ENCODE measurements at places on chromosomes 3 and 15. TPM values are rescaled to one million over a fixed set of nuclear protein-coding genes. Genes with fewer than 3 reads are reported as not detected.

DALRD3 gene
- 37.1 TPM for total RNA-seq

RBP2 gene
- not detected for total RNA-seq

STAC gene
- total RNA-seq, result 6.5 TPM

SCN5A gene
- under 0.01 TPM for total RNA-seq

NRG4 gene
- total RNA-seq, result not detected

SLC9C1 gene
- total RNA-seq, result not detected

- H3K4me1 ChIP-seq, result peaks cover 12% of the 10 kb centered on the region
- no peak overlapping the region for H3K4me3 ChIP-seq
- H3K36me3 ChIP-seq, result no peaks in the 10 kb centered on the region
Measured at GRCh38 chr3:16024548-16024947, 149.9 kb upstream of the GALNT15 start.

- no peak overlapping the region for H3K4me3 ChIP-seq
- H3K27ac ChIP-seq, result no peak overlapping the region
- H3K36me3 ChIP-seq, result no peaks in the 10 kb centered on the region
- no peak for DNase-seq
- peaks cover 10% of the 10 kb centered on the region for H3K27me3 ChIP-seq
- H3K4me1 ChIP-seq, result peaks cover 3% of the 10 kb centered on the region
Measured at GRCh38 chr3:135499426-135499825, 466.1 kb upstream of the PPP2R3A start.

DNA sequence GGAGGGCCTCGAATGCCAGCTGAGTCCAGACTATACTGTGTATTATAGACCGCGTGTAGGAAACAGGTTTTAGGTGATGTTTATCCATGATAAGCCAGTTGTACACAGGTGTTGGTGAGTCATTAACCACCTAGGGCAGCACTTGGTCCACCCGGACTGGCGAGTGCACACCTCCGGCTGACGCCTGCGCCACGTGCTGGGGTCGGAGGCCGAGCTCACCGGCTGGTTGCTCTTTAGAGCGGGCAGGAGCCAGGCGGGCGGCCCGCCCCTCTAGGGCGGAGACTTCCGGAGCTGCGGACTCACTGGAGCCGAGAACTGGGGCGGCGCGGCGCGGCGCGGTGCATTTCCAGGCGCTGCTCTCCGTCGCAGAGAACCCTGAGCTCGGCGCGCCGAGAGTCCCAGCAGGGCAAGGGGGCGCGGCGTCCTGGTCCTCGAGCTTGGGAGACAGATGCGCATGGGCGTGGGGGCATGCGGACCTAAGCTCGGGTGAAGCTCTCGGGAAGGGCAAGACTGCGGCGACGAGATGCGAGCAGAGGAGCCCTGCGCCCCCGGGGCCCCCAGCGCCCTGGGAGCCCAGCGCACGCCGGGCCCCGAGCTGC is at the start of gene ESYT3:
ESYT3 (plus strand) TSS at position 341 of the 599 bp plus-strand sequence; CDS start at position 524, 183 bp downstream.
- peak; percentile 95 for DNase-seq
- H3K4me3 ChIP-seq, result peak within 1 kb of the TSS; percentile 70
- H3K36me3 ChIP-seq, result no peaks in the 10 kb centered on the region
- H3K27me3 ChIP-seq, result peaks cover 45% of the 10 kb centered on the region
- H3K27ac ChIP-seq, result no peak within 1 kb of the TSS

- H3K27me3 ChIP-seq, result peaks cover 13% of the 10 kb centered on the region
- H3K27ac ChIP-seq, result no peak overlapping the region
- no peak for DNase-seq
- no peaks in the 10 kb centered on the region for H3K4me1 ChIP-seq
- H3K36me3 ChIP-seq, result no peaks in the 10 kb centered on the region
- no peak overlapping the region for H3K4me3 ChIP-seq
Measured at GRCh38 chr3:46435081-46435726, 28.1 kb downstream of the CCRL2 start.

DNA sequence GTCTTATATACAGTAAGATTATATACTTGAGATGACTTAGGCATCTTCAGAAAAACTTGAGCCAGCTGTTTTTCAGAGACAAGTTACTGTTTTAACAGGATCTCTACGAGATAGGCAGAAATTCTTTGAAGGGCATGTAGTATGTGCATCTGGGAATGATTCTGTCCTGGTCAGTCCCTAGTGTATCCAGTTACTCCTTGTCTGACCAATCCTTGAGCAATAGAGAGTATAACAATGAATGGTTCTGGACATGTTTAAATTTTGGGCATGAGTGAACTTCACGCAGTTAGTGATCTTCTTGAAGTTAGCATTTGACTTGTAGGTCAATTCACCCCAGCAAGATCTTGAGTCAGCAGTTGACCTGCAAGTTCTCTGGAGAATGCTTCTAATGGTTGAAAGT is 24.7 kb upstream of the HHLA2 start:
- H3K36me3 ChIP-seq, result no peaks in the 10 kb centered on the region
- no peak for DNase-seq
- H3K4me1 ChIP-seq, result no peaks in the 10 kb centered on the region
- no peak overlapping the region for H3K4me3 ChIP-seq
- H3K27me3 ChIP-seq, result no peaks in the 10 kb centered on the region

GRCh38 chr3:177615015-177615414 is 417.7 kb upstream of the TBL1XR1 start:
- H3K27me3 ChIP-seq, result no peaks in the 10 kb centered on the region
- peak; percentile 31 for DNase-seq
- H3K4me3 ChIP-seq, result no peak overlapping the region
- H3K27ac ChIP-seq, result no peak overlapping the region

- H3K36me3 ChIP-seq, result peaks cover 30% of the 10 kb centered on the region
- peaks cover 3% of the 10 kb centered on the region for H3K4me1 ChIP-seq
- peak overlapping the region; percentile 24 for H3K27ac ChIP-seq
- H3K4me3 ChIP-seq, result no peak overlapping the region
- DNase-seq, result peak; percentile 83
Measured at GRCh38 chr3:52522651-52523251, 10.9 kb downstream of the NT5DC2 start.

- H3K4me1 ChIP-seq, result no peaks in the 10 kb centered on the region
- no peak for DNase-seq
- peaks cover 27% of the 10 kb centered on the region for H3K27me3 ChIP-seq
- no peaks in the 10 kb centered on the region for H3K36me3 ChIP-seq
Measured at GRCh38 chr3:52777127-52777958, at the start of gene ITIH1. ITIH1 (plus strand) TSS chr3:52777599; CDS start chr3:52777616, 17 bp downstream.

- no peaks in the 10 kb centered on the region for H3K27me3 ChIP-seq
- H3K4me3 ChIP-seq, result peak overlapping the region; percentile 85
- peak overlapping the region; percentile 78 for H3K27ac ChIP-seq
- no peaks in the 10 kb centered on the region for H3K36me3 ChIP-seq
- peak; percentile 78 for DNase-seq
Measured at GRCh38 chr3:160564258-160564911, 986 bp downstream of the KPNA4 start.

DNA sequence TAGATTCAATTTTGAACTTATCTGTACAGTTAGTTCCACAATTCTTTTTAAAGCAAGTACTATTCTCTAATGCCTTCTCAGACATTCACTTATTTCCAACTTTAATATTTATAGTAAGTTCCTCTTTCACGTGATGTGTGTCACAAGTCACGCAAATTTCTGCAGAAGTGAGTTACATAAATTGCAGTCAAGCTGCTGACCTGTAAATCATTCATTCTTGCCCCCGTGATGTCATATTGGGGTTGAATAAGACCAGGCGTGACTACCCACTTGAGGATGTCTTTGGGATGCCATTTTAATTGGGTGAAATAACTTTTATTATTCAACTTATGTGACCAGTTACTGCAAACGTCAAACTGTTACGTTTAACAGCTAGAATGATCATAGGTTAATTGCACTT is 15.1 kb downstream of the PPARG start:
- H3K27me3 ChIP-seq, result no peaks in the 10 kb centered on the region
- H3K27ac ChIP-seq, result peak overlapping the region; percentile 26
- H3K4me1 ChIP-seq, result peaks cover 26% of the 10 kb centered on the region
- H3K36me3 ChIP-seq, result no peaks in the 10 kb centered on the region
- no peak for DNase-seq
- H3K4me3 ChIP-seq, result no peak overlapping the region

GRCh38 chr15:72379856-72380430 is 4.1 kb upstream of the HEXA start:
- H3K27me3 ChIP-seq, result peaks cover 29% of the 10 kb centered on the region
- H3K4me1 ChIP-seq, result peaks cover 10% of the 10 kb centered on the region
- H3K36me3 ChIP-seq, result no peaks in the 10 kb centered on the region
- no peak overlapping the region for H3K27ac ChIP-seq

DNA sequence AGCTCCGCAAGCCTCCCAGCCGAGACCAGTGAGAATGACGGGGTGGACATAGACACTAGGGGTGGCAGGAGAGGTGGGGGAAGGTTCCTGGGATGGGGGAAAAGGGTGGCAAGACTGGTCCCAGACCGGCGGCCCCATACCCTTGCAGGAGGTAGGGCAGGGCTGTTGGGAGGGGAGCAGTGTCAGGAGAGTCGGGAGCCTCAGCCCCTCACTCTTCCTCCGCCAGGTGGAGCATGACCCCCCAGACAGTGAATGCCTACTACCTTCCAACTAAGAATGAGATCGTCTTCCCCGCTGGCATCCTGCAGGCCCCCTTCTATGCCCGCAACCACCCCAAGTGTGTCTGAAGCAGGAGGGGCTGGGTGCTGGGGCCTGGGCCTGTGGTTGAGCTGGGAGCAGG is 8.7 kb upstream of the PSMD2 start:
- no peak for DNase-seq
- no peaks in the 10 kb centered on the region for H3K4me1 ChIP-seq
- no peak overlapping the region for H3K27ac ChIP-seq
- H3K27me3 ChIP-seq, result peaks cover 20% of the 10 kb centered on the region

GRCh38 chr3:85516146-85516545 is 557.4 kb downstream of the CADM2 start:
- H3K36me3 ChIP-seq, result no peaks in the 10 kb centered on the region
- no peak for DNase-seq
- no peak overlapping the region for H3K4me3 ChIP-seq
- no peaks in the 10 kb centered on the region for H3K4me1 ChIP-seq

DNA sequence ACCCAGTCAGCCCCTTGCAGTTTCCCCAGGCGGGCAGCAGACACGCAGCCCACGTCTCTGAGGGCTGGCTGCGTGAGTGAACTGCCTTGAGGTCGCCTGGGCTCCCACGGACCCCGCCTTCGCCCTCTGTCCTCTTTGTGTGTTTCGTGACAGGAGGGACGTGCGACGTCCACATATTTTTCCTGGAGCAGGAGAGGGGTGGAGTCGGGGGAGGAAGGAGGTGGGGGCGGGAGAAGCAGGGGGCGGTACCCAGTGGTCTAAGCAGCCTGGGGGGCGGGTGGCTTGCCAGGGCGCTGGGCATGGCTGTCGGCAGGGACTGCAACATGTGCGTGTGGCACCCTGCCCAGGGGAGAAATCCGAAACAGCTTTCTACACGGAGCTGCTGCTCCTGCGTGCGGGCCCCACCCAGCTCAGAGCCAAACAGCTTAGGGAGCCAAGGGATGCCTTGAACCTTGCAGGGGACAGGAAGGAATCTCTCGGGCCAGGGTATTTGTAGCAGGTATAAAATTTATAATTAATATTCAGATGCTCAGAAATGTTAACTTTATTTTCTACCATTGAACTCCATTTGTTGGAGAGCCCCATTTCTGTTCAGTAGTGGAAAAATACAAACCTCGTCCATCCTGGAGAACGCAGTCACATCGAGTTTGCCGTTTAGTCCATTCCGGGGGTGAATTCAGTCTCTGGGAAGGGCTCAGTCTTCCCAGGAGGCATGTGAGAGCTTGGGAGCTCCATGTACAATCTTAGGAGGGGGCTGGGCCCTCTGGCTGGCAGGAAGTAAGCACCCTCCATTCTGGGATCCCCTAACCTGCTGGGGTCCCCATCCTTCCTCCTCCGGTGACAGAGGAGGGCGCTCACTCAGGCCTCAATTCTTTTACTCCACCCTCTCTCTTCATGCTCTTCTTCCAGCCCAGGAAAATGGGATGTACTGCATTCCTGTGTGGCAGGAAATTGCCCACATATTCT is 79.1 kb upstream of the MEF2A start:
- no peaks in the 10 kb centered on the region for H3K36me3 ChIP-seq
- peaks cover 12% of the 10 kb centered on the region for H3K4me1 ChIP-seq
- DNase-seq, result peak; percentile 88
- peak overlapping the region; percentile 68 for H3K27ac ChIP-seq
- H3K4me3 ChIP-seq, result peak overlapping the region; percentile 61

DNA sequence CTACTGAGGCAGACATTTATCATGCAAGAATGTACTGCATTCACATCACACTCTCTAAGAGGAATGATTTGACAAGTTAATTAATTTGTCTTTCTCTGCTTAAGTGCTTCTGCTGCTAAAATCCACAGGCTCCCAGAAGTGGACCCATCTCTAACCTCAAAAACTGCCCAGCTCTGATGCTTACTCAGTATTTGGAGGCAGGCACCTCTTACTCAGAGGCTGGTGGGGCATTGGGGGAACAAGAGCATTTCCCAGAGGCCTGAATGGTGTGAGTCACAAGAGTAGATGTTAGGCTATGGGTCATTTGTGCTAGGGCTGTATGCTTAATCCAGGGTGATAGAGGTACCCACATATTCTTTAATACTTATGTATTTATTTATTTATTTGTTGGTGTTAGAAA is 34.4 kb upstream of the HCN4 start:
- H3K27ac ChIP-seq, result no peak overlapping the region
- no peak overlapping the region for H3K4me3 ChIP-seq
- DNase-seq, result peak; percentile 81
- H3K4me1 ChIP-seq, result peaks cover 9% of the 10 kb centered on the region
- H3K27me3 ChIP-seq, result no peaks in the 10 kb centered on the region
- no peaks in the 10 kb centered on the region for H3K36me3 ChIP-seq

DNA sequence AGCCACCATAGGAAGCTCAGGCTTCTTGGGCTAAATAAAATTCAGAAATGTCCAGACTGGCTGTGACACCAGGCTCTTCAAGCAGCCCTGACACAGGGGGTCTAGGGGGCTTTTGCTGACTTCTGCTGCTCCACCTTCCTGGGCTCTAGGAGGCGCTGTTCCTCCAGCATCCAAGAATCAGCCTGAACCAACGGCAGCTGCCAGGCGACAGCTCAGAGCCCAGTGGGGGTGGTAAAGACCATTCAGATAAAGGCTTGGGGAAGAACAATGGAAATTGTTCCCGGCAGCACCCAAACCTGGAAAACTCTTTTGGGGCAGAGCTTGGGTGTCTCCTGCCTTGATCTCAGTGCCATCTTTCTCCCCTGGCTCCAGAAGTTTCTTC is 21.6 kb upstream of the PSTPIP1 start:
- no peak for DNase-seq
- no peaks in the 10 kb centered on the region for H3K36me3 ChIP-seq
- no peak overlapping the region for H3K4me3 ChIP-seq
- peaks cover 5% of the 10 kb centered on the region for H3K4me1 ChIP-seq

- DNase-seq, result peak; percentile 88
- H3K36me3 ChIP-seq, result peaks cover 13% of the 10 kb centered on the region
- H3K27me3 ChIP-seq, result no peaks in the 10 kb centered on the region
- H3K4me1 ChIP-seq, result peaks cover 5% of the 10 kb centered on the region
- no peak overlapping the region for H3K4me3 ChIP-seq
Measured at GRCh38 chr3:50124800-50125178, 30.3 kb upstream of the SEMA3F start.
